ENCODE measurements at places on chromosomes 7 and 10.

DNA sequence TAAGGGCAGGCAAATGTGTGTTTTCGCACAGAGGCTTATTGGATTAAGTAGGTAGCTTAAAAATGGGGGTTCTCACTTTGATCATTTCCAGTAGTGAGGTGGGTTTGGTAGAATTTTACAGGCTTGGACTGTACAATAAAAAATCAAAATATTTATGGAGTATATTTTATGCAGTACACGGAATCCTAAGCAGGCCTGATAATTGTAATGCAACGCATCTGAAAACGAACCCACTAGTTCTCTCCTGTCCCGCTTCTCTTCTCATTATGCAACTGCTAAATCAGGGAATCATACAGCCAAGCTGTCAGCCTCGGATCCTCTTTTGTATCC is 377 bp upstream of the POLR1F start:
- DNase-seq: no peak

DNA sequence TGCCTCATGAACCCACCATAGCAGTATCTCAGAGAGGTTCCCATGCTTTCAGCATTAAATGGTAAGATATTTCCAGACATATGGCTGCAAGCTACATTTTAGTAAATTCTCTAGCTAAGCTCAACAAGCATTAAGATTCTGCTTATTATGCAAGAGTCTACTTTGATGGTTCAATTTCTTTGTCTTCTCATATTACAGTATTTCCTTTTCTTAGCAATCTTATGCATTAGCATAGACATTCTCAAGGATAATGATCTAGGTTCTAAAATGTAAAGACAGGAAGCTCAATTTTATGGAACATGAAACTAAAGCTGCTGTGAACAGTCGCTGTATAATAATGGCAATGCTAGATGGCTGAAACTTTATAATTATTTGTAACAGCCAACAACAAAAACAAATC is 39.2 kb downstream of the MEOX2 start:
- DNase-seq: no peak

DNA sequence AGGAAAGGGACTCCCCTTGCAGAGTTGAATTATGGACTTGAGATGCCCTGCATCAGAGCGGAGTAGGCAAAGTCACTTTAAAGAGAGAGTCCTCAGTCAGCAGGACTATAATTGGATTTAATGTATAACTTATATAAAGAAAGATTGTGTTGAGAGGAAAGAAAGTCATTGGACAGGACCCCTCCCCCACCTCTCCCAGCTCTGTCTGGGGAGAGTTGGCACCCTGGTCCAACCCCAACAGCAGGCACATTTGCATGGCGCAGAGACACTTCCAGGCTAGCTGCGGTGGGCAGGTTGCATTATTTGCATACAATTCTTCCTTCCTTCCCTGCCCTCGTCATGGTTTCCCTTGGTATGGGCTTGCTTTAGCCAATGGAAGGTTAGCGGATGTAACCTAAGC is 46.1 kb upstream of the NPTX2 start:
- no peak for DNase-seq

DNA sequence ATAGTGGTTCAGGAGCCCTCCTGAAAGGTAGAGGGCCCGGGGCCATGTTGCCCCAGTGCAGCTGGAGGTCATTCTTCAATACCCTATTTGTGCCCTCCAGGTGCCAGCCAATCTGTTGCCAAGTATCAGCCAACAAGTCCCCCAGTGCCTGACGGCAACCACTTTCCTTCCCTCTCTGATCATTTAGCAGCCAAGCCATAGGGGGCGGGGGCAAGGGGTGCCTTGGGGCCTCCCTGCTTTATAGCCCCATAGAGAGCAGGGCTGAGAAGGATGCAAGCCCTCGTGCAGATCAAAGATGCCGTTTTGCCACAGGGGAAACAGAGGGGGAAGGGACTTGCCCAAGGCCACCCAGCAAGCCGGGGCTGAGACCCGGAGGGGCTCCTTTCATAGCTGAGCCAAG is 149.0 kb upstream of the CHST15 start:
- no peak for DNase-seq

- DNase-seq: no peak
These were observed 1.5 kb upstream of the NRP1 start for GRCh38 chr10:33335801-33336581.

- DNase-seq: no peak
These were observed 112.7 kb downstream of the REEP3 start for GRCh38 chr10:63633677-63634487.

GRCh38 chr10:21432266-21432665 is 93.2 kb downstream of the SKIDA1 start:
- DNase-seq: no peak

GRCh38 chr7:142010952-142011548 is 15.4 kb downstream of the MGAM start:
- DNase-seq: no peak

DNA sequence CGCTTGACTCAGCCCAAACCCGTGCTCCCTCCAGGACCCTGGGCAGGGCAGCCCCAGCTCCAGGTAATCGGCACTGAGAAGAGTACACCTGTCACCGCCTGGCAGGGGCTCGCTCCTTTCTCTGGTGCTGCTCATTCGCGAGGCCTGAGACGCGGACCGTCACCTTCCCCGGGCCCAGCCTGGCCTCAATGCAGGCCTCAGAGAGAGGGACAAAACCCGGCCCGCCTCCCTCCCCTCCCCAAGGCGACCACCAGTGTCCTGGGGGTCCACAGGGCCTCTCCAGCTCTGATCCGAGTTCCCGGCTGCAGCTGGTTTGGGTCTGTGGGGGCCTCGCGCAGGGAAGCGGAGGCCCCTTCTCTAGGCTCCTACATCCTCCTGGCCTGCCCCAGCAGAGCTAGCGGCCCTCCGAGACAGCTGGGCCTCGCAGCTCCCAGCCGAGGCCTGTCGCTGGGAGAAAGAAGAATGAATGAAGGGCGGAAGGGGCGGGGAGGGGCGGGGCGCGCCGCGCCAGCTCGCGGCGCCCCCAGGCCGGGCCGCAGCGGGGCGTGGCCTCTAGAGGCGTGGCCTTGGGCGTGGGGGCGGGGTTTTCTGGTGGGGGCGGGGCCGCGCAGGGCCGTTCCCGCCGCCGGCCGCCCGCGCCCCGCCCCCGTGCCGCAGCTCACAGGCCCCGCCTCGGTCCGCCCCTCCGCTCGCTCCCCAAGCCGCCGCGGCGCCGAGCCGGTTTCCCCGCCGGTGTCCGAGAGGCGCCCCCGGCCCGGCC is at the start of gene LIMK1:
TSS of gene LIMK1 (plus strand) at position 688 of the 760 bp plus-strand sequence. CDS start 187 bp downstream, outside the sequence.
- peak; percentile 52 for DNase-seq

DNA sequence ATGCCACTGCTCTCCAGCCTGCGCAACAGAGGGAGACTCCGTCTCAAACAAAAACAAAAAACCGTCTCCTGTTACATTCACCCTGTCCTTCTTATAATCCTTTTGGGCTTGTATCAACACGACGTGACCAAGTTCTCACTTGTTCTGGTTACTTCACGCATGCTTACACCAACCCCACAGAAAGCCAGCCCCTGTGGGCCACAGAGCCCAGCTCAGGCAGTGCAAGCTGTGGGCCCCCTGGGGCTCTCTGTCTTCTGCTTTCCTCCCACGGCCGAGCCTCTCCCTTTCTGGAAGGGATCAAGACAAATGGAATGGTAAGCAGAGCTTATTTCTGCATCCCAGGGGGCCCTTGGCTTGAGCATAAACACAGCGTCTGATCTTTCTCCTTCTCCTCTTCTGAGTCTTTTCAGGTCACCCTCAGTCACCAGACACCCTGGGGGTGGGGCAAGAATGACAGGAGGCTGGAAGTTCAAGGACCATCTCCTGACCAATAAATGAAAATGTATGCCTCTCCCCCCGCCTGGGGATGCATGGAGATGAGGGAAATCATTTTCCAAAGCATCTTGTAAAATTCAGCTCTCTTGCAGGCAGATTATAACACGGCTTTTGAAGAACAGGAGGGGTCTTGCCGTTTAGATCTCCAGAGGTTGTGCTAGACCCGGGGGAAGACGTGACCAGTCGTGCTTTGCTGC is 19.0 kb upstream of the TRIM56 start:
- no peak for DNase-seq

DNA sequence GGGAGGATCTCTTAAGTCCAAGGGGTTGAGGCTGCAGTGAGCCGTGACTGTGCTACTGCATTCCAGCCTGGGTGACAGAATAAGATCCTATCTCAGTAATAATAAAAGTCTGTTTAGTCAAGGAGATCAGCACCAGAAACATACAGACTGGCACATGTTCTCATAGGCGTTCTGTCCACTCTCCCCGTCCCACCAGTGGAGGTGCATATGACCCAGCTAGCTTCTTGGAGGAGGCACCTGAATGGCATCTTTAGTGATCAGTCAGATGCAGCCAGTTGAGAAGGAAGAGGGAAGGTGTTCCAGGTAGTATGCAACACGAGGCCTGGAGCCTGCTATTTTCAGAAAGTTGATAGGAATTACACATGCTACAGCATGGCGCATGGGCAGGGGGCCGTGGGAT is 45.3 kb upstream of the SVIL start:
- DNase-seq: no peak

Measured in stimulated activated CD8-positive, alpha-beta memory T cell treated with anti-CD3 and anti-CD28 coated beads, Interleukin-15, amount 100 ng/mL, for 4 hours (primary cell).